ENCODE measurements at places on chromosomes 7 and 10. TPM values are rescaled to one million over a fixed set of nuclear protein-coding genes. Genes with fewer than 3 reads are reported as not detected.

Gene SPDYE5
- not detected for total RNA-seq

Gene SAMD9L
- total RNA-seq, result 30.7 TPM

Gene STEAP4
- total RNA-seq, result not detected

Gene C10orf105
- not detected for total RNA-seq

Gene IGFBP1
- total RNA-seq, result not detected

Gene ZNF277
- 15.0 TPM for total RNA-seq

Gene CC2D2B
- total RNA-seq, result 0.57 TPM

Gene OR9A2
- not detected for total RNA-seq

Gene FRMPD2
- total RNA-seq, result not detected

Gene GRID2IP
- 0.29 TPM for total RNA-seq

Gene DYDC2
- total RNA-seq, result not detected

GRCh38 chr10:972763-973162 is 15.5 kb upstream of the GTPBP4 start:
- H3K4me1 ChIP-seq, result no peaks in the 10 kb centered on the region
- no peaks in the 10 kb centered on the region for H3K36me3 ChIP-seq
- H3K4me3 ChIP-seq, result no peak overlapping the region
- no peak overlapping the region for H3K27ac ChIP-seq
- peak; percentile 26 for DNase-seq

DNA sequence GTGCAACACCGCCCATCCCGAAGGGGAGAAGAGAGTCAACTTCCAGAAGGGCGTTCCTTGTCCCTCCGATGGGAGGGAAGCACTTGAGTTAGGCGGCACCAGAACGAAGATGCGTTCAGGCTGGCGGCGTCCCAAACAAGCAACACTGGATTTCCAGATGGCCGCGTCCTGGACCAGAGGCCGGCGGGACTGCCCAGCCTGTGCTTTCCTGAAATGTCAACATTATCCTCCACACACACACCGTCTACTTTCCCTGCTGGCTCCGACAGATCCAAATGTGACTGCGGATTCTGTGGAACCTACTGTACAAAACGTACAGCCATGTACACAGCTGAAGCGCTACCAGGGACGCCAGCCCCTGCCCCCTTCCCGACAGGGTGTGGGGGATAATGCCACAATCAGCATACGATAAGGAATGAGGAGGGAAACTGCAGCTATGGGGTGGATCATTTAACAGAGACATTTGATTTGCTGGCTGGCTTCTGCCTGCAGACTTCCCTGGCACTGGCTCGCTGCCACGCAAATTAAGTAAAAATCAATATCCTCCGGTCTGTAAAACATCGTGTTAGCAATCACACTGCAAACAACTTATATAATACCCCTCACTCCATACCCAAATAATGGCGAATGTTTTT is 82.1 kb downstream of the ZRANB1 start:
- H3K4me1 ChIP-seq, result peaks cover 53% of the 10 kb centered on the region
- H3K27me3 ChIP-seq, result no peaks in the 10 kb centered on the region
- no peak overlapping the region for H3K27ac ChIP-seq
- no peaks in the 10 kb centered on the region for H3K36me3 ChIP-seq

- no peak overlapping the region for H3K4me3 ChIP-seq
- H3K27ac ChIP-seq, result no peak overlapping the region
- no peaks in the 10 kb centered on the region for H3K36me3 ChIP-seq
- H3K4me1 ChIP-seq, result peaks cover 6% of the 10 kb centered on the region
- no peaks in the 10 kb centered on the region for H3K27me3 ChIP-seq
These were observed 84.3 kb upstream of the RHEB start for GRCh38 chr7:151603951-151604350.

GRCh38 chr7:138974675-138975292 is 6.4 kb downstream of the KIAA1549 start:
- peaks cover 61% of the 10 kb centered on the region for H3K27me3 ChIP-seq
- H3K4me1 ChIP-seq, result no peaks in the 10 kb centered on the region
- no peak overlapping the region for H3K27ac ChIP-seq
- H3K36me3 ChIP-seq, result no peaks in the 10 kb centered on the region

GRCh38 chr7:158268816-158269535 is 318.6 kb downstream of the PTPRN2 start:
- H3K27me3 ChIP-seq, result no peaks in the 10 kb centered on the region
- DNase-seq, result peak; percentile 15
- H3K4me3 ChIP-seq, result no peak overlapping the region
- no peaks in the 10 kb centered on the region for H3K36me3 ChIP-seq
- H3K27ac ChIP-seq, result no peak overlapping the region

DNA sequence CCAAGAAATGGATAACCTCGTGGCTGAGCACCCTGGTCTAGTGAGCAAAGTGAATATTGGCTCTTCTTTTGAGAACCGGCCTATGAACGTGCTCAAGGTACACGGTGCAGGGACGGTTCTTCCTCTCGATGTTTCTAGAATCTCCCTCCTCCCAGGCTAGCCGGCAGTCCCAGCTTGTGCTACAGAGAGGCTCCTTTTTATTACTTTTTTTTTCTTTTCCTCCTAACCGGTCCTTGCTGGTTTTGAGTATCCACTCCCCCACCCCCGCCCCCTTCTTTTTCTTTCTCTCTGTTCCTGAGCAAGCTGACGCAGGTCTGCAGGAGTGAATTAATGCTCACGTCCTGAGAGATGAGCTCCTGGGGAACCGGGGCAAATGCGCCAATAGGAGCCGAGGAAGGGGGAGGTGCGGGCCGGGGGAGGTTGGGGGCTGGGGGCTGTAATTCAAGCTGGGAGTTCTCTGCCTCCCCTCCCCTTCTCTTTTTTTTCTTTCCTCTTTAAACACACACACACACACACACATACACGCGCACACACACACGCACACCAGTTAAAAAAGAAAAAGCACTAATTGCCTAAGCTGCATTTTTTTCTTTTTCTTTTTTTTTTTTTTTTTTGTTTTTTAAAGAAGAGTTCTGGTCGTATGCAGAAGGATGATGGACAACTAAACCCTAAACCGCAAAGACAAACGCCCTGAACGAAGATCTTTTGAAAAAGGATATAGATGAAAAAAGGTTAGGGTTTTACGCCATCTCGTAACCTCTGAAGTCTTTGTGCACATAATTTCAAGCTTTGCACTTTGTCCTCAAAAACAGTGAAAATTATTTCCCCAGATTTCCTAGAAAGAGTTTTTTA is 6.6 kb downstream of the CPA2 start:
- H3K27me3 ChIP-seq, result peaks cover 50% of the 10 kb centered on the region
- DNase-seq, result no peak
- no peaks in the 10 kb centered on the region for H3K36me3 ChIP-seq
- H3K27ac ChIP-seq, result no peak overlapping the region

GRCh38 chr7:121714559-121715303 is 158.2 kb upstream of the PTPRZ1 start:
- H3K27ac ChIP-seq, result no peak overlapping the region
- DNase-seq, result no peak

- no peak for DNase-seq
- H3K27ac ChIP-seq, result no peak overlapping the region
- H3K4me1 ChIP-seq, result no peaks in the 10 kb centered on the region
- no peak overlapping the region for H3K4me3 ChIP-seq
- no peaks in the 10 kb centered on the region for H3K27me3 ChIP-seq
These were observed 191.7 kb upstream of the SLC26A5 start for GRCh38 chr7:103637726-103638125.

GRCh38 chr10:71747551-71748523 is 25.5 kb downstream of the VSIR start:
- H3K36me3 ChIP-seq, result no peaks in the 10 kb centered on the region
- DNase-seq, result no peak
- H3K4me3 ChIP-seq, result peak overlapping the region; percentile 89
- H3K27me3 ChIP-seq, result no peaks in the 10 kb centered on the region

GRCh38 chr10:95414844-95415485 is 124.2 kb upstream of the PDLIM1 start:
- H3K36me3 ChIP-seq, result no peaks in the 10 kb centered on the region
- no peak for DNase-seq
- H3K4me1 ChIP-seq, result no peaks in the 10 kb centered on the region
- H3K27me3 ChIP-seq, result peaks cover 7% of the 10 kb centered on the region
- H3K4me3 ChIP-seq, result no peak overlapping the region
- no peak overlapping the region for H3K27ac ChIP-seq
